Skeletal muscle cell (primary cell): ENCODE measurements at places on chromosomes 7 and 10.

DNA sequence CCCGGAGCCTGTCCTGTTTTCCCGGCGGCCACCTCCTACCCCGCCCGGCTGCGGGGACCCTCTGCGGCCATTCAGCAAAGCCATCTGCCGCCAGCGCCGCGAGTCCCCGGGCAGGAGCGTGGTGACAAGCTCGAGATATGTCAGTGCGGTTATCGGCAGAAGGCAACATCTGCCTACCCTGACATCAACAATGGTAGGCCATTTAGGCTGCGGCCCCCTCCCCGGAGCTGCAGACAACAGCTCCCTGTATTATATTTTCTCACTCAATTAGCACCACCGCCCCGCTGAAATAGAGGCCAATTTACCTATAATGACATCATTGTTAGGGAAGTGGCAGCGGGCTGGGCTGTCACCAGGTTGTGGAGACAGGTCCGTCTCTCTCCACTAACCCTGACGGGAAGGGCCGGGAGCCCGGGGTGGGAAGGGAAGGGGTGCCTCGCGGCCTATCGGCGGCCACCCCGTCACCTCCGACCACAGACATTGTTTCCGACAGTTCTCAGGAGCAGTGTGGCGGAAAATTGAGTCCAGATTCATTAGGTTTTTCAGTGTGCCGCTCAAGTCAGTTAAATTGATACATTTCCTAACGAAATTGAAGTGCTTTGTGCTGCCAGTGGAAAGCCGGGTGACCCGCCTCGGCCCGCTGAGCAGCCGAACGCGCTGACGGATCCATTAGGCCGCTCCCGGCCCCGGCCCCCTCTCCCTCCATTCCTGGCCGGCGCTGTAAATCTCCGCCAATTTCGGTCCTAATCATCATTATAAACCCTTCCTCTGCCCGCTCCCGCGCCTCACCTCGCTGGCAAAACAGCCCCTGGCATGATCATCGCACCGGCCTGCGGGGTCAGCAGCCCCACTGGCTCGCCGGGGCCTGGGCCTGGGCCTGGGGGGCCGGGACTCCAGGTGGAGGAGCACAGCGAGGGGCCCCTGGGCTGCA lies 43.0 kb downstream of the UNCX start:
- no peak for DNase-seq

GRCh38 chr7:128005117-128005516 lies 26.1 kb downstream of the LRRC4 start:
- no peak for DNase-seq

- no peak for DNase-seq
Measured at GRCh38 chr7:45918556-45918955, 2.5 kb downstream of the IGFBP3 start.

DNA sequence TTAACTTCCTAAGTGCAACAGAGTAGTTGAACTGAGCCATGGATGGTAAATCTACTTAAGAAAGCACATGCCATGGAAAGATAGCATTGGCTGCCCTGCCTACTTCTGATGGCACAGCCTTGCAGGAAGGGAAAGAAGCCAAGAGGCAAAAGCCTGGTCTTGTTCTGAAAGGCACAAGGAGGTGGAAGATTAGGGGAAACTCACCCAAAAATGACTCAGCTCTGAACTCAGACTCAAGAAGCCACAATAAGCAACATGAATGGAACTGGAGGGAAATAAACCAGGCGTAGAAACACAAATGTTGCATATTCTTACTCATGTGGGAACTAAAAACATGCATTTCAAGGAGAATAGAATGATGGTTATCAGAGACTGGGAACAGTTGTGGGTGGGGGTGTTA lies 20.8 kb upstream of the ALOX5 start:
- no peak for DNase-seq

- no peak for DNase-seq
Measured at GRCh38 chr7:32092346-32092745, 22.1 kb upstream of the PDE1C start.
